ENCODE measurements at places on chromosomes 16 and 17.

DNA sequence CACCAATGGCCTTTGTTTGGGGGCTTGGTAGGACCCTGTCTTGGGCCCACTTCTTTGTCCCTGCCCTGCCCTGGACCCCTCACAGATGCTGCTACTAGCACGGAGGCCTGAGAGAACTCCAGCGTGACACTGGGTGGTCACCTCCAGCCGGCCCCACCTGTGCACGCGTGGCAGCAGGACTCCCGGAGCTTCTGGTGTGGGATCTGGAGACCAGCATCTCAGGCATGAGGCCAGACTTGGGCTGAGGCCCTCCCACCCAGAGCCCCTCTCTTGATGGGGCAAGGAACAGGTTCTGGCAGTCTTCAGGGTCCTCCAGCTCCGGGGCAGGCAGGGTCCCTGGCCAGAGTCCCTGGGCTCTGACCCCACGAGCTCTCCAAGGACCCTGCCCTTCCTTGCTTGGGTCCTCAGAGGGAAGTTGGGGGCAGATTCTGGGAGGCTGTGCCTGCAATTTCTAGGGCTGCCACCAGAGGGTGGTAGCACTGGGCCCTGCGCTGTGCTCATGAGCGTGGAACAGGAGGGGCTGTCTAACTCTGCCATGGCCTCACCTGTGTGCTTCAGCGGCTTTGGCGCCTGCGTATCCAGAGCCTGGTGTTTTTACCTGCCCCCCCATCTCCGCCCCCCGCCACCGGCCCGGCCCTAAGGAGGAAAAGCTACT, 3.1 kb upstream of the BAIAP3 start:
- no peak for DNase-seq

DNA sequence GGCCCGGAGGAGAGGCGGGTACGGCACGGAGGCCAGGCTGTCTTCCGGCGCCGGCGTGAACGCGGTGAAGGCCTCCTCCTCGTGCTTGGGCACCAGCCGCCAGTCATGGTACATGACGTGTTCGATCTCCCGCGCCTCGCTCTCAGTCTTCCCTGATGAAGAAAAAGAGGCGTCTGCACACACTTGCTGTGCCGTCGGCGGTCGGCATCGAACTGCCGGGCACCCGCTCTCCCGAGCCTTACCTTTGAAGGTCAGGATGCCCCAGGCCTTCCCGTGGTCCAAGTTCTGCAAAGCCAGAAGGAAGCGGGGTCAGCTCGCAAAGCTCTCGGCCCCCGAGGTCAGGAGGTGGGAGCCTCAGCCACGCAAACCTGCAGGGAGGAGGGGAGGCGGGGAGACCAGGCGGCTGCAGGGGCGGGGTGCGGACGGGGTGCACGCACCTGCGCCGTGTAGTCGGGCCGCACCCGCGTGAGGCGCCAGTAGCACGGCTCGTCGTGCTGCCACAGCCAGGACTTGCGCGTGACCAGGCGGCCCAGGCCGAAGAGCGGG, at the start of gene EME2:
TSS of gene EME2 (plus strand) at position 449 of the 546 bp plus-strand sequence. CDS start 418 bp downstream, outside the sequence.
- DNase-seq, result no peak

DNA sequence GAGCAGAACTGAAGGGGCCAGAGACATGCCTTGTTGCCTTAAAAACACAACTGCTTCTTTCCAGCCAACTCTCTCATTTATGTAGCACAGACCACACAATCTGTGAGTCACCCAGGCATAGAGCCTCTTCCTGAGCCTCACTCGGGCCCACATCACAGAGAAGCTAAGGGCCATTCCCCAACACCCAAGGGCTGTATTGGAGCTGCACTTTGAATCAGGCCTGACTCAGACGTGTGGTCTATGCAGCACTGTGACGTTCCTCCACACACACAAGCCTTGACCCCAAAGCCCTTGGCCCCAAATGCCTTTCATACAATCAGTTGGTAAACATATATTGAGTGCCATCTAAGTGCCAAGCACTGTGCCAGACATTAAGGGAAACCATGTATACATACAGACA, 308.9 kb upstream of the DYNLRB2 start:
- DNase-seq, result no peak

GRCh38 chr17:29674281-29674680, 51.6 kb upstream of the CORO6 start:
- no peak for DNase-seq

DNA sequence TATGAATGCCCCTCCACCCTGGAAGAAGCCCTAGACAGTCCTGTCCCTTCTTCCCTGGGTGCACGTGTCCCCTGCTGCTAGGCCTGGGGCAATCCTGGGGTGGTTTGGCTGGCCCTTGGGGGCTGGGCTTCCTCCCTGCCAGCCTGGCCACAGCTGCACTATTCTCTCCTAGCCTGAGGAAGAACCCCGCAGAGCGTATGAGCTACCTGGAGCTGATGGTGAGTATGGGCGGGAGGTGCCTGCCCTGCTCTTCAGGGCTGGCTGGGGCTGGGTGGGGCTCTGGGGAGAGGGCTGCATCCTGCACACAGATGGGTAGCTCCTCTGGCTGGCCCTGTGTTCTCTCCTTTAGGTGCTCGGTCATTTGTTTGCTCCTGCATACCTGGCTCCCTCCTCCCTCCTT, 28.8 kb downstream of the MAP2K3 start:
- no peak for DNase-seq

DNA sequence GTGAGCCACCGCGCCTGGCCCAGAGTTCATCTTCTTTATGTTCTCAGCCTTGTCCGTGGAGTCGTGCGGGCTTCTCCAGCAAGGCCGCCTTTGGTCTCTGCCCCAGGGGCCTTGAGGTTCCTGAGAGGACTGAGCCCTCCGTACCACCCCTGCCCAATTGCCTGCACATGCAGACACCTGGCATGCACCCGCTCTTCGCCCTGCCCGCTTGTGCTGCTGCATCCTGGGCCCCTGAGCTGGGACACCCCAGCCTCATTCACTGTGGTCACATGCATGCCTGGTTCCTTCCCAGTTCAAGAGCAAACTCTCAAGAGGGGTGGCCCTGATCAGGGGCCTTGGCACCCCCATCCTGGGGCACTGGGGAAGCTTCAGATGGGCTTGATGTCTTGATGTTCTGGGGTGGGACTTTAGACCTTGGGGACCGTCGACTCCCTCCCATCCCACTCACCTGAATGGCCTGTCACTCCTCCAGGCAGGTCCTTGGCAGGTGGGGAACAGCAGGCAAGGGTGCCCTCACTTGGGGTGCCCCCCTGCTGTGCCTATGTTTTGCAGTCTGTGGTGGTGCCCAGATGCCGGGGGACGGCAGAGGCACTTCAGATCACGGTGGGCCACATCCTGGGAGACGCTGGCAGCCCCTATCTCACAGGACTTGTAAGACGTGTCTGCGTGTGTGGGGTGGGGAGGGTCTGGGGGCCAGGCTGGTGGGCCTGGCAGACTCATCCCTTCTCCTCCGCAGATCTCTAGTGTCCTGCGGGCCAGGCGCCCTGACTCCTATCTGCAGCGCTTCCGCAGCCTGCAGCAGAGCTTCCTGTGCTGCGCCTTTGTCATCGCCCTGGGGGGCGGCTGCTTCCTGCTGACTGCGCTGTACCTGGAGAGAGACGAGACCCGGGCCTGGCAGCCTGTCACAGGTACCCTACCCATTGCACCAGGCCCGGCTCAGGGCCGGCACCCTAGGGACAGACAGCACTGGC, 12.7 kb upstream of the SPNS2 start:
- DNase-seq, result no peak

DNA sequence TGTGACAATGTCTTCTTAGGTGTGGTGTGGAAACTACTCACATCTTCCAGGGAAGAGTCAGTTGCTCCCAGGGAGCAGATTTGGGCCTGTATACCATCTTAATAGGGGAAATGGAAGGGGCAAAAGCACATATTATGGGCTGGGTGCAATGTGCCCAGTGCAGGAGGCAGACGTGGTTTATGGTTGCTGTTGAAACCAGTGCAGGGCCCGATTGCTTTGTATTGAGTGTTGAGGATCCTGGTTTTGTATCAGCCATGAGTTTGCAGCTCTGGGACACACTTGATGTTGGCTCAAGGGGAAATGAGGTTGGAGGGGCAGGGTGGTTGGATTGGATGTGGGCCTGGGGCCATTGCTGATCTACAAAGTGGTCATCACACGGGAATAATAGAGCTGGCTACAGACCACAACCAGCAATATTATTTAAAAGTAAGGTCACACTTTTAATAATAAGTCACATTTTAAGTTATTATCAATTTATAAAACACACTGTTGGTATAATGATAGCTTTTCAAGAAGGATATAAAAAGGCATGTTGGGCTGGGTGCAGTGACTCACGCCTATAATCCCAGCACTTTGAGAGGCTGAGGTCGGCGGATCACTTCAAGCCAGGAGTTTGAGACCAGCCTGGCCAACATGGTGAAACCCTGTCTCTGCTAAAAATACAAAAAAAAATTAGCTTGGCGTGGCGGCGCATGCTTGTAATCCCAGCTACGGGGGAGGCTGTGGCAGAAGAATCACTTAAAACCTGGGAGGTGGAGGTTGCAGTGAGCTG, 302.4 kb downstream of the SEC14L1 start:
- no peak for DNase-seq

DNA sequence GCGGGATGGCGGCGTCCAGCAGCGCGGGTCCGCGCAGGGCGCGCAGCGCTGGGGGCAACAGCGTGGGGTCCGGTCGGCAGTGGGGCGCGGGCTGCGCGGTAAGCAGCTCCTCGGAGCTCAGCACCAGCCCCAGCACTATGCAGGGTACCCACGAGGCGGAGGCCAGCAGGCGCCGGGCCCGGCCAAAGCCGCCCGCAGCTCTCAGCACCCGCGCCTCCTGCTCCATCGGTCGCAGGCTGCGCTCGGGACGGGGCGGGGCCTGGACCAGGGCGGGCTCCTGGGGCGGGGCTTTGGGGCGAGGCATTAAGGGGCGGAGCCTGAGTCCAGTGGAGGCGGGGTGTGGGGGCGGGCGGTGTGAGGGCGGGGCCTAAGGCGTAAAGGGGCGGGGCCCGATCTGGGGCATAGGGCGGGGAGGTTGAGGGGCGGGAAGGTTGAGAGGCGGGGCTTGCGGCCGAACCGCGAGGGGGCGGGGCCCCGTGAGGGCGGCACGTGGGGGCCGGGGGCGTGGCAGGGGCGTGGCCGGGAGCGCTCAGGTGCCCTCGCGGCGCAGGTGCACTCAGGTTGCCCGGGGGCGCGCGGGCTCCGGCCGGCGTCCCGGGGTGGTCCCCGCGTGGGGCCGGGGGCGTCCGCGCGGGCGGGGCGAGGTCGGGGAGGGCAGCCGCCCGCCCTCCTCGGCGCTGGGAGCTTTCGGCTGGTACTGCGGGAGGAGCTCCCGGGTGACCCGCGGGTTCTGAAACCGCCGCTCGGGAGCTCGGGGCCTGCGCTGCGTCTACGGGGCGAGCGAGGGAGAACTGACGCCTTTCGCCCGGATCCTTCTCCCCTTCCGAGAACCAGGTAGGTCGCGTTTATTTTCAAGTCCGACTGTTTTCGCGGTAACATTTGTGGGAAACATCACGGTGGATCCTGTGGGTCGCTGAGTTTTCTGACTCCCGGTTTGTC, 1.4 kb upstream of the SLC22A31 start:
- DNase-seq, result peak; percentile 64

DNA sequence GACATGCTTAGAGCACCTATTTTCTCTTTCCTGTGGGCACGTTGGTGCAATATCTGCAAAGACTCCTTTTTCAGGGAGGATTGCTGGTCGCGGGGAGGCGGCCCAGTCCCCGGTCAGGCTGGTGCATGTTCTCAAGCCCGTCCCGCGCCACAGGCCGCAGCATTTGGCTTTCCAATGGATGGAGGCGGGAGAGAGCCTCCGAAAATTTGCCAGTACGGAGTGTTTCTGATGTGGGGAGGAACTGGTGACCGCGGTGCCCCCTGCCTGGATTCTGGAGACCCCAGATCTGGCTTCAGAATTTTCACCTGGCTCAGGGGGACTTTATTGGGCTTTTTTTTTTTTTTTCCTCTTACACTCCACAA, 2.3 kb downstream of the CMIP start:
- DNase-seq, result no peak

GRCh38 chr16:20763461-20764232, at the start of gene ACSM3:
TSS of gene ACSM3 (plus strand) at chr16:20764014. CDS start at chr16:20770035, 6,021 bp downstream.
- no peak for DNase-seq
